ENCODE measurements at places on chromosomes 4 and X.

DNA sequence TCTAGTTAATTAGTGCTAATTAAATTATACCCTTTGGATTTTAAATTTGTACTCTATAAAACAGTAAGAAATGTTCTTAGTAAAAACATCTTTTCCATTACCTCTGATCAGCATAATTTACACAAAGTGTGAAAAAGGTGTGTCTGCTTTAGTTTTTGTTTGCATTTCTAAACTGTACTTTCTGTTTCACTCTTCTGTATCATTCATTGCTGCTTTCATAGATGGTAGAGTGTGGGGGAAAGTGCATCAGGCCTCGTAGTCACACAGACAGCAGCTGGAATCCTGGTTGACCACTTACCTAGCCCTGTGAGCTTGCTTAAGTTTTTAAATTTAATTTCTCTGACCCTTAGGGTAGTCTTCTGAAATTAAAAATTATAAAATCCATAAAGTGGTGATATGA lies 275.4 kb upstream of the PITX2 start:
- no peak for DNase-seq

GRCh38 chr4:152374606-152375285 lies 161.1 kb downstream of the FBXW7 start:
- DNase-seq, result no peak

GRCh38 chr4:83217721-83218522 lies 66.7 kb downstream of the COQ2 start:
- DNase-seq, result peak; percentile 33

DNA sequence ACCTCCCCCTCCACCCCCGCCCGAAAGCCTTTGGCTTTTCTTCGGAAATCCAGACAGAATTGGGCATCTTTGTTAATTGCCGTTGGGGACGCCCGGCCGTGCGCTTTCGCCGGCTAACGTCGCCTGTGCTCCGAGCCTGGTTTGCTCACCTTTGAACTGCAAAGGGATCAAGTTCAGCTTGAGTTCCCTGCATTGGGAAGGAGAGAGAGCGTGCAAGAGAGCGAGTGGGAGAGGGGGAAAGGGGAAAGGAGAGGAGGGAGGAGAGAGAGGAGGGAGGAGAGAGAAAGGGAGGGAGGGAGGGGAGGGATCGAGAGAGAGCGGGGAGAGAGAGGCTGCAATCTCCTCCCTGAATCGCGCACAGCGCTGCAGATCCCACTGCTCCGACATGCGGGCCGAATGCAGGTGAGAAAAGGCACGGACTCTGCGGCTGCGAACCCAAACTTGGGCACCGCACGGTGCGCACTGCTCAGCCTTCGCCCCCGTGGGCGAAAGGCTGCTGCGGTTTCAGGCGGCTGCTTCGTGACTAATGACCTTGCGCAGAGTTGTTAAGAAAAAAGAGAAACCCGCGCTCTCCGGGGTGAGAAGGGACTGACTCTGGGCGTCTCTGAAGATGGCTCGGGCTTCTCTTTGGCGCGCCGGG lies at the start of gene PCDH7:
Gene PCDH7, plus strand, starts transcription at position 349 of the 640 bp plus-strand sequence. CDS start 1,054 bp downstream, outside the sequence.
- DNase-seq, result no peak

DNA sequence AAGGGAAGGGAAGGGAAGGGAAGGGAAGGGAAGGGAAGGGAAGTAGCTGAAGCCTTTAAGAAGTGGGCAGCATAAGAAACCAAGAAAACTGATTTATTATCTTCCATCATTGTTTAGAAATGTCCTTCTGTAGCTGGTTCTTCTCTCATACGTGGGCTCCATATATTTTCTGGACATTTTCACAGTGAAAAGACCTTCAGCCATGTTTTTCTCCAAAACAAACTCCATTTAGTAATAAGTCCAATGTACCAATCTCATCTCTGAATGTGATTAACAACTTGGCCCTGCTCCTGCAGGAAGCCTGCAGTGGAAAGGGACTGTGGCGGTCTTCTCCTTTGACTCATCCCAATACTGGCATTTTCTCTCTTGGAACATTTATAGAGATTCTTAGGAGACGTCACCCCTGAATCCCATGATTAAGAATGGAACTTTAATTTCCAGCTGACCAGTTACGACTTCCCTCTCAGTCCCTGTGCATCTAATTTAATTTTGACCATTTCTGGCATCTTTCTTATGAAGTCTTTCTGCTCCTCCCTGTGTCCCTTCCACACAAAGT lies 96.6 kb upstream of the GUCY1A1 start:
- DNase-seq, result no peak

DNA sequence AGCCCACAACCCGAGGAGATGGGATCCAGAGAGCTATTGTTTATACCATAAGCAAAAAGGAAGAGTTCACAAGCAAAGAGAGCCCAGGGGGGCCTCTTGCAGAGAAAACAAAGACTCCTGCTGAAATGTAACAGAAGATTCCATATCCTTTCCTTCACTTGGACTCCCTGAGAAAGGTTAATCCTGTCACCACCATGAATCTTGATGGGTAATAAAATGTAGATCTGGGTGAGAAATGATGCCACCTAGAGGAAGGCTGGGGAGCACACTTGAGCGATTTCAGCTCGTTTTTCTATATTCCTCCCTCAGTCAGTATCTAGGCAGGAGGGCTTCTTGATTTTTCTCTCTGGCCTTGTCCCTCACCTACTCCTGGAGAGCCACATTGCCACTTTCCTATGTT lies 10.2 kb upstream of the KCNE5 start:
- DNase-seq, result no peak
